ENCODE measurements at places on chromosomes 16 and 17.

DNA sequence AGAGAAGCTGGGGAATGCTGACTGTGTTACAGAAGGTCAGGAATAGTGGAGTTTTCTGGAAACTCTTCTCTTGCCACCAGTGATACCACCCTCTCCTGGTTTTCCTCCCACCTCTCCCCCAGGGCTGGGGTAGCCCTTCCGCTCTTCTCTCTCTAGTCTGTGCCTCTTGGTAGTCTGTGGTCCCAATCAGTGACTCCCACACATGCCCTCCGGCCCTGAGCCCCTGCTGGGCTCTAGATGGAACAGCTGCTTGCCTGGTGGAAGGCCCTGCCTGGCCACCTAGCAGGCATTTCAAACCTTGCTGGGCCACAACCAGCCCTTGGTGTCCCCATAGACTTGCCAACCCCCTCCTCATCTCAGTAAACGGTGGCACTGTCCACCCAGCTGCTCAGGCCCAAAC, 15.2 kb upstream of the MTSS2 start:
- no peak for DNase-seq

- no peak for DNase-seq
Observed at GRCh38 chr16:61818850-61819249, 217.4 kb downstream of the CDH8 start.

DNA sequence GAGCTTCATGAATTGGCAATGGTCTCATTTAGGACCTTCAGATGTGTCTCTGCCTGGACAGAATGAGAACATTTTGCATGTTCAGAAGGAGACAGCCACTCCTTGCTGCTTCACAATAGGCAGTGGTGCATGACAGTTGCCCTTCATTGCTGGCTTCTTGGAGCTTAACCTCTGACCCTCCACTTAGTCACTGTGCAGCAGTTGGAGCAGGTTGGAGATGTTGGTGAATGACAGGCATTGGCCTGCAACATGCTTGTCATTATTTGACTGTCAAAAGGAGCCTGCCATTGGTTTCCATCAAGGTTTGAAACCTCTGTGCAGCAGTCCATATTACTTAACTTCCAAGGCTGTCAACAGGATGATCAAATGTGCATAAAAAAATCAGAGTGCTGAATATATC, 22.7 kb downstream of the FTO start:
- DNase-seq, result no peak

DNA sequence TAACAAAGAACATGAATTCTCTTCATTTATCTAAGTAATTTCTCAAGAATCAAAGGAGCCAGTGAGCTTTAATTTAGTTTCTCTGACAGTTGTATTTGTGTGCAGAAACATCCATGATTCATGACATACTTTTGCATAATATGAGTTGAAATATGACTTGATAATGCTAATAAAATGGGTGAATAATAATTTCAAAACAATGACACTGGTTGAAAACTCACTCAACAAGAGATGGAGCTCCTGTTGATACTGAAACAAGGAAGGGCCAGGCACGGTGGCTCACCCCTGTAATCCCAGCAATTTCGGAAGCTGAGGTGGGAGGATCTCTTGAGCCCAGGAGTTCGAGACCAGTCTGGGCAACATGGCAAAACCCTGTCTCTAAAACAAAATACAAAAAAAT, 147.0 kb downstream of the MAP2K6 start:
- DNase-seq, result no peak

DNA sequence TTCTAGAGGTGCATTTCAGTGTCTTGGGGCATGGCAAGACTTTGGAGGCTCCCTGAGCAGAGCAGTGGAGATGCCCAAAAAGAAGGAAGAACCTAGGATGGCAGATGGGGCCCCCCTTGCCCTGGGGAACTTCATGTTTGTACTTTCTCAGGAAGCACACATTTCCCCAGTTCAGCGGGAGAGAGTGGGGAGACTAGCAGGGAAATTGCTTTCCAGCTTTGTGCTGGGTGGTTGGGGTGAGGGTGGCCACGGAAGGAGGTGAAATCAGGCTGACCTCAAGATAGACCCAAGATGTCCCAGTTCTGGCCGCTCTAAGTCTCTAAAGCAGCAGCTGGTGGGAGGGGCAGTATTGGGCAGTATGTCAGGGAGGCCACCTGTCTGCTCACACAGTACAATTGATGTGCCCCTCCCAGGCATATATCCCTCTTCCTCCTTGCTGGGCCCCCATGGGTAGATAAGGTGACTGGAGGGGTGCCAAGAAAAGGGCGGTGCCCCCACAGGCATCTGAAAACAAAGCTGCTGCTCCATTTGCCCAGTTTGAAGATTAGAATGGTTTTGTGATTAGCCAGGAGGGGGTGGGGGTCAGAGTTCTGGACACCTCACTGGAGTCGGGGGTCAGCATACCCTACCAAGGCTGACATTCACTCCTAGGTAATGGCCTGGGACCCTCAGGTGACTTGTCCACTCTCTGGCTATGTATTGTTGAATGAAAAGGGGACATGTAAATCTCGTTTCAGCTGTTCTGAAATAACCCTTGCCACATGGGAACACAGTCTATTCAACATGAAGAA, 17.1 kb upstream of the NAGLU start:
- no peak for DNase-seq

GRCh38 chr16:31129568-31130335, 5.8 kb downstream of the PRSS8 start:
- DNase-seq, result no peak

- DNase-seq, result peak; percentile 50
Observed at GRCh38 chr16:65728167-65728566, 606.3 kb upstream of the CDH11 start.

DNA sequence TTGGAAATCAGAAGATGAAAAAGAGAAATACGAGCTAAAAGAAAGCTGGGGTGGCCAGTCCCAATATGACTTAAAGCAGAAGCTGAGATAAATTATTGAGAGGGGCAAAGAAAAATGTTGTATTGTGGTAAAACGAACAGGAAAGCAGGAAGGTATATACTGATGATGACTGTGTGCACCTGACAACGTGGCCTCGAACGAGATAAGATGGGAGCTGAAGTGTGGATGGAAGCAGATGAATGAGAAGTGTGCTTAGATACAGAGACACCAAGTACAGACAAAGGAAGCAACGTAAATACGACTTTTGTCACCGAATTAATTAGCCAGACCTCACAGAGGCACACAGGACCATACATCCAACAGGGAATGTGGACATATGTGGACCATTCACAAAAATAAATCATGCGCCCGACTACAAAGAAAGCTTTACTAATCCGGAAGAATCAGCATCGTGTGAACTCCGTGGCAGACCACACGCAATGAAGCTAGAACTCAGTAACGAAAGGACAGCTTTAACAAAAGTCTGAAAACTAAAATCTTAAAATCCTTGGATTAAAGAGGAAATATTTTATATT, 218.7 kb downstream of the RPTOR start:
- no peak for DNase-seq

DNA sequence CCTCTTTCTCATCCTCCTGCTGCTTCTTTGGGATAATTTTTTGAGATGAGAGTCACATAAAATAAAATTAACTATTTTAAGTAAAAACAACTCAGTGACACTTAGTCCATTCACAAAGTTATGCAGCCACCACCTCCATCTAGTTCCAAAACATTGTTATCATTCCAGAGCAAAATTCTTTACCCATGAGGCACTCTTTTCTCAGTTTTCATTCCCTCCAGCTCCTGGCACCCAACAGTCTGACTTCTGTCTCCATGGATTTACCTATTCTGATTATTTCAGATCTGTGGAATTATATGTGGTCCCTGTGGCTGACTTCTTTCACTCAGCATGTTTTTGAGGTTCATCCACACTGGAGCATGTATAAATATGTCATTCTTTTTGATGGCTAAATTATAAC, 239.9 kb upstream of the DYNLRB2 start:
- DNase-seq, result peak; percentile 68

DNA sequence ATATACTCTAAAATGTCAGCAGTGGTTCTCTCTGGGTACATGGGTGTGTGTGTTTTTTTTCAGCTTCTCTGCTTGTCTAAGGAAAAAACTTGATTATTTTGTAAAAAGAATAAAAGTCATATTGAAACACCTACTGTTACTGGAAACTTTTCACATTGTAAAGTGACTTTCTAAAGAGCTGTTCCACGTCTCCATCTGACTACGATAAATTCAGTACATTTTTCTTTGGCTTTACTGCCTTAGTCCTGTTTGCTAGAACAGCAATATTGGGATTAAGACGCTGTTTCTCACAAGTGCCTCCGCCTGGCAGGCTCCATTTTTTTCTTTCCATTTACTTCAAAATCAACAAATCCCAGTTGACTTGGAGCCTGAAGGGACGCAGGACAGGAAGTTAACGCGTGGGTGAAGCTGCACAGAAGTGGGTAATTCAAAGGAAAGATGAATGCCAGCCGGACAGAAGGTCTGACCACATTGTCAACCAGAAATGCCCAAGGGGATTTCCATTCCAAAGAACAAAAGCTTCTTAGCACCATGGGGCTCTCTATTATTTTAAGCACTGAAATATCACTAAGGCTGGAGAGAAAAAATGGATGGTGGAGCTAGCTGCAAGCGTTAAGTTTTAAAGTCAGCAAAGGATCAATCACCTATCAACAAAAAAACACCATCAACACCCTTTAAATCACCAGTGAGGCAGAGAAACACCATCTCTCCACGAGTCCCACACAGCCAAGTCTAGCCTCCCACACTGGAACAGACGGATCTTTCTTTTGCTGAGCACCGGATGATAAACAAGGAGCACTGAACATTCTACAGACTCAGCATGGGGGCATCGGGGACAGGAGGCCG, 8.4 kb downstream of the GLOD4 start:
- no peak for DNase-seq

- DNase-seq, result no peak
Observed at GRCh38 chr16:69610356-69610755, 44.6 kb downstream of the NFAT5 start.

DNA sequence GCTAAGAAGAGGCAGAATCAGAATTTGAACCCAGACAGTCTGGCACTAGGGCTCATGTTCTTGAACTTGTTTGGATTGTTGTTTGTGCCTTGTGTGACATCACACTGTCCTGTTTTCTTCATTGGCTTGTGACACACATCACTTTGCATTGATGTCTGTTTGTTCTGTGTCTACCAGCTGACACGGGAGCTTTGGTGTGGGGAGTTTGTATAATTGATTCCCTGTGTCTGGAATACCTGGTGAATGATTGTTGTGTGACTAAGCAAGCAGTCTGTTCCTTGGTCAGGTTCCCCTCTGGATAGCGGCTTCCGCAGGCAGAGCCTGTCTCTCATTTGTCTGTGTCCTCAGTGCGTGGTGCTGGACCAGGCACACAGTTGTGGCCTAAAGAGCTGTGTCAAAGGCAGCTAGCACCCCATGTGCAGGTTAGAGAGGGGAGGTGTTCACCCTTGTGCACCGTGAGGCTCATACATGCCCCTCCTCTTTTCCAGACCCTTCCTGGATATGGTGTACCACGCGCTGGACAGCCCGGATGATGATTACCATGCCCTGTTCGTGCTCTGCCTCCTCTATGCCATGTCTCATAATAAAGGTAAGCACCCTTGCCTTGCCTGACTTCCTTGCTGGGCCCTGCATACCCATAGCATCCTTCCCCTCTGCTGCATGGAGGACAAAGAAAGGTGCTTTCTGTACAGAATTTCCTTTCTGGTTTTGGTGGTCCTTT, 80.1 kb downstream of the CLEC16A start:
- DNase-seq, result no peak

DNA sequence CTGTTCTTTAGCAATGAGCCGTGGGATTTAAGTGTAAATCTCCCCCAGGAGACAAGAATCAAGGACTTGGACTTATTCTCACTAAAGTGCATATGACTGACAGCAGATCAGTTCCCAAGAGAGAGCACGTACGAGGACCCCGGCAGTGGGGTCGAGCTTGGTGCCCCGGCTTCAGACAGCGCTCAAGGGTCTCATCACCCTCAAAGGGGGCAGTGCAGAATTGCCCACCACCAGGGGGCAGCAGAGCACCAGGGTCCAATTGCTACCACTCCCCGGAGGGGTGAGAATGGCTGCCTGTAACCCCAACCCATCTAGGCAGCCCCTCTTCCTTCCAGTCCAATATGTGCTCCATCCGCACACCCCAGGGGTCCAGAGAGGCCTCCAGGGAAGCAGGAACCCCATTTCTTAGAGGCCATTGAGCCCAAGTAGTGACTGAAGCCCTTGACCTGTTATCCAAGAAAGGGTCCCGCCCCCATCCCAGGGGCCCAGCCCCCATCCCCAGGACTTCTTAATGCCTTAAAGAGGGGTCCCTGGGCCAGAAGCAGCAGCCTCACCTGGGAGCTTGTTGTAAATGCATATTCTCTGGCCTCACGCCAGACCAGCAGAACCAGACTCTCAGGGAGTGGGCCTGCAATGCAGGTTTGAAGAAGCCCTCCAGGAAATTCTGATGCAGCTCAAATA, 86.1 kb downstream of the ZDHHC7 start:
- no peak for DNase-seq

- DNase-seq, result peak; percentile 39
Observed at GRCh38 chr16:11257131-11257938, 1.3 kb upstream of the SOCS1 start.

DNA sequence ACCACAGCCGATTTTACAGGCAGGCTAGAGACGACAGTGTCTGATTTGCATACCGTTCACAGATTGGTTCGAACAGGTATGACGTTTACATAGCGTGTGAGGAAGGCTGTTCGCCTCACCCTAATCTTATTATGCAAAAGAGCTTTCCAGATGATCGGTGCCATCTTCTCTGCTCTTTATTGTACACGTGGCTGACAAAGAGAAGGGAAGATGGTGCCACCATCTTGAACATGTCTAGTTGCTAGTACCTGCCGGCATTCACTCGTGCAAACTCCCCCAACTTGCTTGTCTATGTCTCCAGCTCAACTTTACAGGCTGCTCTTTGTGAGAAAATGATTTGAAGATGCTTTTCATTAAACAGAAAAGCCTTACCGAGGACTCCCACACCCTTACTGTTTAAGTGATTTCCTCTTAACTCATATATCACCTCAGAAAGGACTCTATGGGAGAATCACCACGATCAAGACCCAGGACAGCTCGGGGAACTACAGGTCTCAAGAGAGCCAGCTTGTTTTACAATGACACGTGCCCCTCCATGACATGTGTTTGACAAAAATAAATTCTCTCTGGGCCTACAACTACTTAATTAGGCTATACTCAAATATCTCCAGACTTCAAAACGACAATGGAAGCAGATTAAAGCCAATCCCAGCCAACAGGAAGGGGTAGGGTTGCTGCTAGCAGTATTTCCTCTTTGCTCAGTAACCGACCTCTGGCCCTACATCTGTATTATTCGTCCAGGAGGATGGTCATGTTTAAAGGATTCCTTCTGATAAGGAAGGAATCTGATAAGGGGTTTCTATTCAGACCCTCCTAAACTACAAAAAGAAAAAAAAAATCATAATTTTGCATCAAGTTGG, 480.6 kb downstream of the TMEM114 start:
- DNase-seq, result no peak

DNA sequence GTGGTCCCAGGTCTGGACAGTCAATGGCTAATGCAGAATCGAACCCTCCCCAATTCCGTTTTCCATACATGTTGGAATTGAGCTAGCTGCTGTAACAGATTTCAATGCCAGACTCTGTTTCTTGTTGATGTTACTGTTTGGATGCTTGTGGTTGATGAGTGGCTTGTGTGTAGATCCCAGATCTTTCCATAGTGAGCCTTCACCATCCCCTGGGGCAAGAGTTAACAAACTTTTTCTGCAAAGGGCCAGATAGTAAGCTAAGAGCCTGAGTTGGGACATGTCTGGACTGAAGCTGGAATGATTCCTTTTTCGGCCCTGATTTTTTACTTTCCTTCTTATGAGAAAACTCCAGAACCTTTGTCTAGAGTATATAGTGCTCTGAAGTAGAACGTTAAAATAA, 296.3 kb downstream of the CPPED1 start:
- no peak for DNase-seq

- DNase-seq, result no peak
Observed at GRCh38 chr17:5045496-5045895, 10.3 kb upstream of the SLC52A1 start.
